Activated CD4-positive, alpha-beta T cell treated with anti-CD3 and anti-CD28 coated beads, Interleukin-2, Interleukin-4, amounts not matched to agents 100 ng/mL and 50 ng/mL, durations not matched to agents 16 hours and 8 hours (primary cell): ENCODE measurements at places on chromosomes 1 and 21.

DNA sequence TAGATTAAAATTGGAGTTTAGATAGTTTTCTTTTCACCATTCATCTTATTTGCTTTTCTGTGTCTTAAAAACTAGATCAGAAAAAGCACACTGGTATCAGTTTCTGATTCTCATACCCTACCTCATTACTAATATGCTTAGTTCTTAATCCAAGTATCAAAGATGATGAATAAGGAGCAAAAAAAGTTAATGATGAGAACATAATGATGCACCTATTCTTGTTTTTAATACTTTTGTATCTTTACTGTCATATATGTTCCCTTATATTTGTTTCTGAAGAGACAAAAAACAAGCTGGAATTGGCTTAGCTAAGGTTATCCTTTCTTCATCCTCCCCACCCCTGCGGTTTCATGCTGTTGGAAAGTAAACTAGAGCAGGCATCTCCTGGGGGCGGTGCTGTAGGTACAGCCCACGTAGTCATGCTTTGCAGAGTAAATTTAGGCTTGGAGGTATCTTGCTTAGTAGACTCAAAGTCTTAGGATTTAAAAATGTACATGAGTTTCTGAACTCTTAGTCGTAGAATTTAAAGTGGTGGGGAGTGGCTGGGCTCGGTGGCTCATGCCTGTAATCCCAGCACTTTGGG lies 16.4 kb downstream of the CNIH4 start:
- DNase-seq, result no peak

- DNase-seq, result no peak
These were observed 36.4 kb downstream of the YARS1 start for GRCh38 chr1:32780628-32781234.

- no peak for DNase-seq
These were observed 15.2 kb downstream of the PPFIA4 start for GRCh38 chr1:203041351-203041932.

DNA sequence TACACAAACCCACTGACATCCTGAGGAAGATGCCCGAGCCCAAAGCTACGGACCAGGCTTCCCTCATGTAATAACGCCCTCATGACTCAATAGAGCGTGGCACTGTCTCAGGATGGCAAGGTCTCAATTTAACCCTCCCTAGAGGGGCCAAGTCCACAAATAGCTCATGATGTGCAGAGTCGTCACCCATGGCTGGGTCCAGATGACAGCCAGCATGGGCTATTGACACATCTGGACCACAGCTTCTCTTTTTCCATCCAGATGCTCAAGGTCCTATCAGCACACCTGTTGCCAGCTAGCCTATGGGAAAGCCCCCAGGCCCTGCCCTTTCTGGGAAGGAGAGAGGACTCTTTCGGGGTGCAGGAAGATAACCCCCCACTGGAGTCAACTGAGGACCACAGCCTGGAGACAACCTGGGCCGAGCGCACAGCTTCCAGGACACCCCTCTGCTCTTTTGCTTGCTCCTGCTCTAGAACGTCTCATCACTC lies 2.8 kb downstream of the LAPTM5 start:
- DNase-seq, result peak; percentile 51

GRCh38 chr1:58460469-58460868 lies 86.1 kb downstream of the OMA1 start:
- no peak for DNase-seq

DNA sequence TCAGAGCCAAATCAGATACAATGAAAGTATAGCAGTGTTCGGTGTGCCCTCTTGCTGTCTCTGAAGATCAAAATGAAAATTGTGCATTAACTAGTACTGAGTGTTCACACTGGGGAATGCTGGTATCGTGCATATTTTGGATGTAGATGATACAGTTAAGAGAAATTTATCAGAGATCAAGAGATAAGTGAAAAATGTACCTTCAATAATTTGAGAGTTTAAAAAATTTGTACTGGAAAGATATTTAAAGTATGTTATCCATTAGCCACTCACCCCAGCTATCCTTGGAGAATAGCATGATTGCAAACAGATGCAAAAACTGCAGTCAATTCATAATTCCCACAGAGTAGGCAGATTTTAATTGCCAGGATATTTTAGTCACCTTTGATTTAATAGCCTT lies 56.4 kb downstream of the GREM2 start:
- no peak for DNase-seq

DNA sequence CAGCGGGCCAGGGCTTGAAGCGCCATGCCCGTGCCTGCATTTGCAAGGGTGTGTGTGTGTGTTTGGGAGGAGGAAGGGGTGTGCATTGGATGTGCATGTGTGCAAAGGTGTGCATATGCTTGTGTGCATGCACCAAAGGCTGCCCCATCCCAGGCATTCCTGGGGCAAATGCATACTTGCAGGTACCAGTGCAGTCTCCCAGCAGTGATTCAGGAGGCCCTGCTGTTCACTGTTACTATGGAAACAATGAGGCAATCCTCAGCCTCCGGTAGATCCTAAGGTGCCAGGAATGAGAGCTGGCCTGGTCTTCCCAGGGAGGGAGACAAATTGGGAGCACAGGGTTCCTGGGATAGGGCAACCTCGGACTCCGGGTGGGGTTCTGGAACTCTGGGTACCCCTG lies 7.5 kb upstream of the FNDC5 start:
- DNase-seq, result no peak

DNA sequence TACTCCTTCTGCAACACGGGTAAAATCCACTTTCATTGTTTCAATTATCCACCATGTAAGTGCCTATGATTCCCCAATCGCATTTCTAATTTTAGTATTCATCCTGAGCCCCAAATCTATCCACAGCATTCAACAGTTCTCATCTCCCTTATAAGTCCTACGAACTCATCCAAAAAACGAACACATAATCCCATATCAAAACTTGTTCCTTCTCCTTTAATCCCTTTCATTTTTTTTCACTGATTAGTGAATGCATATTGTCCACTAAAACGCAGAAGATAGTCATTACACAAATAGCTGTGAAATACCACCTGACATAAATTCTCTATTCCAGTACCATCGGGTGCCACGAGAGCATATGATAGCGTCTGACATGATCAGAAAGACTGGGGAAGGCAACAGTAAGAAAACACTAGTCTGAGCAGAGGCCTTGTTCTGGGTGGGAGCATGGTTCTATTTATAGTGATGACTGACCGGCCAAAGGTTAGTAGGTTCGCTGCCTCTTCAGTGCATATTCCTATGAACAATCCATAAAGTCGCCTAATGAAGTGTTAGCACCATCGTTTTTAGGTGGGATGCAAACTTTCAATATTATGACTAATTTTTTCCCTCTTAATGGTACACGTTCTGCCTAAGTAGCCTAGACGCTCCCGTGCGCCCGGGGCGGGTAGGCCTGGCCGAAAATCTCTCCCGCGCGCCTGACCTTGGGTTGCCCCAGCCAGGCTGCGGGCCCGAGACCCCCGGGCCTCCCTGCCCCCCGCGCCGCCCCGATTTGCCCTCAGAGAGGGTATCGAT lies 648 bp downstream of the ATP5PF start:
- peak; percentile 26 for DNase-seq

GRCh38 chr1:156860628-156861423 lies at the start of gene NTRK1:
Gene NTRK1, plus strand, starts transcription at chr1:156860865. Its CDS starts 70 bp downstream, at chr1:156860935.
- DNase-seq, result peak; percentile 34

GRCh38 chr1:47003896-47004403 lies 19.5 kb upstream of the CYP4X1 start:
- DNase-seq, result no peak

DNA sequence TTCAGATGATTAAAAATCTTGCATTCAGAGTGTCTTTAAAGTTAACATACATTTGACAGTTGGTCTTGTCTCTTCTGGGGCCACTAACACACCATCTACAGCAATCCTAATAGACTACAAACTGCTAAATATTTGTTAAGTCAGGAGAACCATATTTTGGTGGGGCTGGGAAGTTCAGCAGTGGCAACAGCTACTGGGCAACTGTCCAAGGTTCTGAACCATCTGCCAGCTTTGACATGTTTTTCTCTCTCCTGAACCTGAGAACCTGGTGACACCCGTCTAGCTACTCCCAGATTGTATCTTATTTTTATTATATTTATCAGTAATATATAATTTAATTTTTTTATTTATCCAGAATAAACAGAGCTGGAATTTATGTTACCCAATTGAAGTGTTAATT lies 199.0 kb upstream of the DPYD start:
- no peak for DNase-seq

- DNase-seq, result no peak
These were observed 1.6 kb upstream of the BARHL2 start for GRCh38 chr1:90718411-90719329.

DNA sequence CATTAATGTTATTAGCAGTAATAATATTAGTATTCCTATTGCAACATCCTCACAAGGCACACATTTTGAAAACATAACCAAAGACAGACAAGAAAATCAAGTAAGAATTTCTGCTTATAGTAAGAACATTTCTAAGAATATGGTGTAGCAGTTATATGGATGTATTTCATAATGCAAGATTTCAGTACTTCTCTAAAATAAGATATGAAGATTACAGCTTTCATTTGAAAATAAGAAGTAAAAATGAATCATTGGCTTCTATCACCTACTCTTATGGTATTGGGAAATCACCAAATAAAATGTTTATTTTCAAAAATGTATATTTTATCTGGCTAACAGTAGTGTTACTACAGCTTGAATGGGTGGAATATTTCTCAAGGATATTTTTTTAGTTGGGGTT lies 103.8 kb upstream of the USP25 start:
- DNase-seq, result no peak

- no peak for DNase-seq
These were observed 1.3 kb downstream of the COL24A1 start for GRCh38 chr1:86155051-86155806.

DNA sequence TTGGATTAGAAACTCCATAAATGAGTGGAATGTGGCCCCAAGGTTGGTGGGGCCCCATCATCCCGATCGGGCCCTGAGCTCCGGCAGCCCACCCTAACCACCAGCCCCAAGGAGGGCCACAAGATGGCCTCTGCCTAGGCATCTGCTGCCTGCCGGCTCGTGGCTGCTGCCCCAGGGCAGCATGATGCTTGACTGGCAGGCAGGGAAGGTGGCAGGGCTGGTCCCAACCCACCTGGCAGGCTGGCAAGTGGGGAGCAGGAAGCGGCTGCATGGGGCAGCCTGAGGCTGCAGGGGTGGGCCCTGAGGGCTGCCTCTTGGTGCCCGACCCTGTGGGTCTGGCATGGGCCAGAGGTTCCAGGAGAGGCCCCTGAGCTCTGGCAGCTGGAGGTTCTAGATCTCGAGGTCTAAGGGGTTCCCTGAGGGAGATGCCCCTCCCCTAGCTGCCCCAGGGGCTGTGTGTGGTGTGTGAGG lies 760 bp upstream of the GJC2 start:
- DNase-seq, result no peak

- no peak for DNase-seq
These were observed 3.4 kb downstream of the NEK7 start for GRCh38 chr1:198160222-198160621.

DNA sequence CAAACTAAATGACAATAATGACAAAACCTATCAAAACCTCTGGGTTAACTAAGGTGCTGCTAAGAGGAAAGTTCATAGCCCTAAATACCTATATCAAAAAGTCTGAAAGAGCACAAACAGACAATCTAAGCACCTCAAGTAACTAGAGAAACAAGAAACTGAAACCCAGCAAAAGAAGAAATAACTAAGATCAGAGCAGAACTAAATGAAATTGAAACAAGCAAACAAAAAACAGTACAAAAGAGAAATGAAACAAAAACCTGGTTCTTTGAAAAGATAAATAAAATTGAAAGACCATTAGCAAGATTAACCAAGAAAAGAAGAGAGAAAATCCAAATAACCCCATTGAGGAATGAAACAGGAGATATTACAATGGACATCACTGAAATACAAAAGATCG lies 44.8 kb upstream of the KIAA0040 start:
- DNase-seq, result no peak

- DNase-seq, result no peak
These were observed 16.9 kb upstream of the DMRTB1 start for GRCh38 chr1:53442299-53442698.

- no peak for DNase-seq
These were observed 3.9 kb upstream of the ZSCAN20 start for GRCh38 chr1:33468531-33468930.

DNA sequence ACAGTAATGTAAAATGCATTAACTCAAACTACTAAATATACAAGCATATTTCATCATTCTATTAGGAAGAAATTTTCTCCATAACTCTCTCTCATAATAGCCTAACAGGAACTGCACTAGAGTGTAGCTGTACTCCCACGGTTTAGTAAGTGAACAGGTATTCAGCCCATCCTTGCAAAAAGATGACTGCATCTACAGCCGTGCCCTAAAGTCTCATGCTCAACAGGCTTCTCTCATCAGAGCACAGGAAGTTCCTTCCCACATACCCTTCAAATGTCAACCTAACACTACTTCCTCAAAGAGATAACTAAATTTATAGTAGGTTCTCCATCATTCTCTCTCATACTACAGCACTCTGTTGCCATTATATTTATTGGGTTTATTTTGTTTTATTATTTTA lies 251.6 kb downstream of the AKT3 start:
- DNase-seq, result peak; percentile 34

GRCh38 chr1:152167835-152168534 lies 9.0 kb upstream of the RPTN start:
- DNase-seq, result no peak

DNA sequence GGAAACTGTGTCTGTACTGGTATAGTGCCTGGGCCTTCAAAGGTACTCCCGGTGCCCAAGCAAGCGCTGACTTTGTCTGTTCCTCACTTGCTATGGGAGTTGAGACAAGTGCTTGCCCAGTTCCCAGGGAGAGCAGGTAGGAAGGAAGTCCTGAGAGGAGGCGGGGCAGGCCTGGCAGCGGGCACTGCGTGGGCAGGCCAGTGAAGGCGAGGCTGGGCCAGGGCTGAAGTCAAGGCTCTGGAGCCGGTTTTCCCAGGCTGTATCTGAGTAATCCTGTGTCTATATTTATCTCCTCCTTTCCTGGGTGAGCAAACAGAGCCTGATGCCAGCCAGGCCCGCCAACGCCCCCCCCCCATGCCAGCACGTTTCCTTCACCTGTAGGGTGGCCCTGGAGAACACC lies 15.9 kb upstream of the EDN2 start:
- no peak for DNase-seq

DNA sequence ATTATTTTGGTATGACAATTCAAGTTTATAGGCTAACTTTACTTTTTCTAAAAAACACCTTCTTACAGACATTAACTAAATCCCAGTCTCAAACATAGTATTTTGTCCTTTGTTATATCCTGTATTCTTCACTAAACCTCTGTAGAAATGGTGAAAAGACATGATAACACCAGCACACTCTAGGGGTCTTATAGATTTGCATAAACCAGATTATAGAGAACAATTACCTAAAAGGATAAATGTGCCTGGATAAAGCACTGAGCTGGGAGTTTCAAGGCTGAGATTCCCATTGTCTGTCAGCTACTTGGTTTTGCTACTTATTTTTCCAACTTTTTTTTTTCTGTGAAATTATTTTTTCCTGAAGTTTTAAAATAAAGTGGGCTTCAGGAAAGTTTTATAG lies 1288.6 kb upstream of the TMPRSS15 start:
- DNase-seq, result no peak

- no peak for DNase-seq
These were observed 750 bp downstream of the RHOU start for GRCh38 chr1:228735871-228736586.
